ENCODE measurements at places on chromosomes 7 and 10.

DNA sequence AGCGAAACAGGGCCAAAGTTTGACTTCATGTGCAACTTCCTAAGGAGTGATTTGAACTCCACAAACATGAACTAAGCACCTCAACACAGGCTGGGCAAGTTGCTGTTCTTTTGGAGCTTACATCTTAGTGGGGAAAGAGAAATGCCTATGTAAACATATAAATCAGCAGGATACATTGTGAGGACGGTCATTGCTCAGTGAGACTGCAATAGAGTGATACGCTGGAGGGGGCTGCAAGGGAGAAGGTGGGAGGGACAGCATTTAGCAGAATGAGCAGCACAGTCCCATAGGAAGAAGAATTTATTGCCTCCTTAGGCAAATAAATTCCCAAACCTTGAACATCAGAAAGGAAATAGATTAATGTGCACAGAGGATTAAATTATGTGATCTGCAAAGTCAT lies 90.0 kb downstream of the EGFR start:
- no peak for DNase-seq

DNA sequence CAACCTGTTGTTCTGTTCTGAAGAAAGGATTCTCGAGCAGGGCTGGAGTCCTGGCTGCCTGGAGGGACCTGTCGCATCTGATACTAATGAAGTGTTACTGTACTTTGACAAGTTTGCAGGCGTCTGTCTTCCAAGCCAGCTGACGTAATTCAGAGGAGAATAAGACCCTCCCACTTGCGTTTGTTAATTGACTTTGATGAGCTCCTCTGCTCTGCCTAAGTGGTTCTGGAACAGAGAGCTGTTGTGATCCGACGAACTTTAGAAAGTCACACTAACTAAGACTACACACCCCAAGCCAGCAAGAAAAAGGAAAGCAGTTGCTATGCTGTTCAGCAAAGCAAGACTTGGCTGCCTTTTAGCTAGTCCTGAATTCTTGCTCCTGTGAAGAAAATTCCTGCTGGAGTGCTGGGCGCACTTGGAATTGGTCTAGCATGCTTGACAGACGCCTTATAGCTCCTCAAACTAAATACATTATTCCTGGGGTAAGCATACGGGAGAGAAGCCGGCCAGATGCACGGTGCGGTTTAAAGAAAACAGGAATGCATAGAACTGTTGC lies 200.3 kb downstream of the CACNB2 start:
- no peak for DNase-seq

GRCh38 chr7:116696707-116697106 lies 24.7 kb downstream of the MET start:
- no peak for DNase-seq

GRCh38 chr10:24496906-24497305 lies 226.8 kb downstream of the ARHGAP21 start:
- DNase-seq: no peak

DNA sequence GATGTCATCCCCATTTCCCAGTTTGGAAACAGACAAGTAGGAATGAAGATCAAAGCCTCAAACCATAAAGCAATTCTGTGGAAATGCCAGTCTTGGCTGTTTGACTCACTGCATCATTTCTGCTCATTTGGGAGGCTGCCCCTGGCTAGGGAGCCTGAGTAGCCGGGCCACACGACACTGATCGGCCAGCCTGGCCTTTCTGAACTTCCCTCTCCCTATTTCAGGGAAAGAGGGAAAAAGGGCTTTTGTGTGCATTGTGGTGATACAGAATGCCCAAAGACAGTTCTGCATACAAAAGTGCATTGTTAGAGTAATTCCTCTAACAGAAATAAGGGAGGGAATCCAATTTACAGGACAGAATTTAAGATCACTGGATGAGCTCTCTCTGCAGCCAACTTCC lies 41.7 kb upstream of the OPALIN start:
- no peak for DNase-seq

DNA sequence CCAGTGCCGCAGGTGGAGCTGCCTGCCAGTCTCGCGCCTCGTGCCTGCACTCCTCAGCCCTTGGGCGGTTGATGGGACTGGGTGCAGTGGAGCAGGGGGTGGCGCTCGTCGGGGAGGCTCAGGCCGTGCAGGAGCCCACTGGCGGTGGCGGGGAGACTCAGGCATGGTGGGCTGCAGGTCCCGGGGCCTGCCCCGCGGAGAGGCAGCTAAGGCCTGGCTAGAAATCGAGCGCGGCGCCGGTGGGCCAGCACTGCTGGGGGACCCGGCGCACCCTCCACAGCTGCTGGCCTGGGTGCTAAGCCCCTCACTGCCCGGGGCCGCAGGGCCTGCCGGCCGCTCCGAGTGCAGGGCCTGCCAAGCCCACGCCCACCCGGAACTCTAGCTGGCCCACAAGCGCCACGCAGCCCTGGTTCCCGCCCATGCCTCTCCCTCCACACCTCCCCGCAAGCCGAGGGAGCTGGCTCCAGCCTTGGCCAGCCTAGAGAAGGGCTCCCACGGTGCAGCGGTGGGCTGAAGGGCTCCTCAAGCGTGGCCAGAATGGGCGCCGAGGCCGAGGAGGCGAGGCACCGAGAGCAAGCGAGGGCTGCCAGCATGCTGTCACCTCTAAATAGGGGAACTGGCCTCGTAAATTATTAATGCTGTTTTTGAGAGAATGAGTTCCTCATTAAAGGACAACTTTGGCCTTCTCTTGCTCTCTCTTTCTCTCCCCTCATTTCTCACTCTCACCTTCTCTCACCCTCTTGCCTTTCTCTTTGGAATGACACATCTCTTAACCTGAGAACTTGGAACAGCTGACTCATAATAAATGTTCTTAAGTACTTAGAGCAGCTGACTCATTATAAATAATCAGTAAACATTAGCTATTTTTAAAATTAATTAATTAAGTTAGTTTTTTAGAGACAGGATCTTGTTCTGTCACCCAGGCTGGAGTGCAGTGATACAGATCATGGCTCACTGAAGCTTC lies 4.9 kb downstream of the ACADSB start:
- DNase-seq: no peak

GRCh38 chr10:128296253-128297007 lies 170.2 kb upstream of the MKI67 start:
- no peak for DNase-seq

- no peak for DNase-seq
These were observed 140.0 kb upstream of the DPP6 start for GRCh38 chr7:153912211-153912610.

DNA sequence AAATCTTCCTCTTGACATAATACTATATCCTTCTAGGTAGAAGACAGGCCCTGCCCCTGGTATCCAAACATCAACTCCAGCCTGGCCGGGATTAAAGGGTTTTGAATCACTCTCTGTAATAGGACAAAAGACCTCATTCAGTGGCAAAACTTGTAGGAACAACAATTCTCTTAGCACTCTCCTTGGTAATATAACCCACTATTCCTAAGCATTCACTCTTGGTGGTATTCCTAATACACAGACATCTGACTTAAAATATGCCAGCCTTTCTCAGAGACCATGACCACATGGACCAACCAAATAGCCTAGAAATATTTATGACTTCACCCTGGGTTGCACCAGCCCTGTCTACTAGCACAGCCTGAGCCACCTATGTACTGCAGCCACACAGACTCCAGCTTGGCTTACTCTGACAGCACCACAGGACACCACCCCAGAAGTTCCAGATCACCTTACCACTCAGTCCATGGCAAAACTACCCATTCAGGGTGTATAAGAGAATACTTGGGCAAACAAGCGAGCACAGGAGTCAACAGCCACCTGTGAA lies 244.9 kb upstream of the NEBL start:
- no peak for DNase-seq

DNA sequence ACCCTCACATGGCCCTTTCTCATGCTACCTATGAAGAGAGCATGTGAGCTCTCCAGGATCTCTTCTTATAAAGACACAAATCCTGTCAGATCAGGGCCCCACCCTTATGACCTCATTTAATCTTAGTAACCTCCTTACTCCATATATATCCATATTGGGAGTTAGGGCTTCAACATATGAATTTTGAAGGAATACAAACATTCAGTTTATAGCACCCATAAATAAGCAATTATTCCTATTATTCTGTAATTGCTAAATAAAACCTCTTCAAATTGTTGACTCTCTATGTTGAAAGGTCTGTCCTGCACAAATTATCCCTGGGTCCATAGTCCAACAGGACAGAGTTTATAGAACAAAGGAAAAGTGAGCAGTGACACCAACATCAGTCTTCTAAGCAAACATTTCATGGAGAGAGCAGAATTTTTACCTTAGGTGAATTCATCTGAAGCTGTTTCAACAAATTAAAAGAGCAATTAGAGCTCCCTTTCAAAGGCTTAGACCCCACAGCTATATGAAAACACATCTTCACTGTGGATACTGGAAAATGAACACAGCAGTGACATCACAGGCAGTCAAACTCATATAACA lies 12.2 kb downstream of the DOCK4 start:
- DNase-seq: no peak

GRCh38 chr7:88091988-88092675 lies 127.7 kb downstream of the SRI start:
- DNase-seq: peak; percentile 100

DNA sequence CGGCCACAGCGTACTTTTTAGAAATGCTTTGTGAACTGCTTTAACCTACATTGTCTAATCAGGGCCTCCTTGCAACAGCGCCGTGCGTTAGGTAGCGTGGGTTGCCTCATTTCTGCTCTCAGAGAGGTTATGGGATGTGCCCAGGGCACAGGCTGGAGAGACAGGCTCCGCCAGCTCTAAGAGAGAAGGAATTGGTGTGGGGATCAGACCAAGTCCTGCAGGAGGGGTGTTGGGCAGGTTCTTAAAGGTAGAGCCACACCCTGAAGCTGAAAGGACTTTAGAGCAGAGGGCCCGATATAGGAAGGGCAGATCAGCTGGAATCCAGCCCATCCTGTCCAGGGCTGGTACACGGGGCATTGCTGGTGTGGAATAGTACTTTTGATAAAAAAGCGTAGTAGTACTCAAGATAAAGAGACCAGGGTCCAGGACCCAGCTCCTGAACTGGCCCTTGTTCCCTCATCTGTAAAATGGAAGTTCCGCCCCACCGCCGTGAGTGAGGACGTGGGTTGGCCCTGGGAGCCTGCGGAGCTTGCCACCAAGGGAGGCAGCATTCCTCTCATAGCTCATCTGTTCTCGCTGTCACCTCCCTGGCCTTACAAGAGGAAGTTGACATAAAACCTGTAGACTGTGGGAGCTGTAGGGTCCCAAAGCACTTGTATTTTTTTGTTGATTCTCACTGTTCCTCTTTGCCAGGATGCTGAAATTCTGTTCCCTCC lies 37.2 kb downstream of the TMEM120A start:
- no peak for DNase-seq

DNA sequence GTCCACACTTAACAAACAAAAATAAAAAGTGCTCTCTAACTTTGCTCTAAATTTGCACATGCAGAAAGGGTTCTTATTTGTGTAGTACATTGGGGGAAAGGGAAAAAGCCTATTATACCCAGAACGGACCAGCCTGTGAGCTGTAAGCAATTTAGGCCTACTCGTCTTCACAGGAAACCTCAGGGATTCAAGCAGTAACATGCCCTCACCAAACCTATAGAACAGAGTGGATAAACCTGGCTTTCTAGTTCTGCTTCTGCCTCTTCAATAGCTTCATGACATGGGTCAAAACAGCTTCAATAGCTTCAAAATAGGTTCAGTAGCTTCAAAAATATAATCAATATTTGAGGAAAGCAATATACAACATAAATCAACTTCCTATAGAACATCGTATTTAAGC lies 163.7 kb downstream of the ARL4A start:
- no peak for DNase-seq
